ENCODE measurements at places on chromosomes 2 and 18.

GRCh38 chr2:85024372-85025047, 53.5 kb downstream of the KCMF1 start:
- DNase-seq = no peak

- DNase-seq = no peak
Measured at GRCh38 chr2:238027591-238028415, 33.0 kb upstream of the SCLY start.

DNA sequence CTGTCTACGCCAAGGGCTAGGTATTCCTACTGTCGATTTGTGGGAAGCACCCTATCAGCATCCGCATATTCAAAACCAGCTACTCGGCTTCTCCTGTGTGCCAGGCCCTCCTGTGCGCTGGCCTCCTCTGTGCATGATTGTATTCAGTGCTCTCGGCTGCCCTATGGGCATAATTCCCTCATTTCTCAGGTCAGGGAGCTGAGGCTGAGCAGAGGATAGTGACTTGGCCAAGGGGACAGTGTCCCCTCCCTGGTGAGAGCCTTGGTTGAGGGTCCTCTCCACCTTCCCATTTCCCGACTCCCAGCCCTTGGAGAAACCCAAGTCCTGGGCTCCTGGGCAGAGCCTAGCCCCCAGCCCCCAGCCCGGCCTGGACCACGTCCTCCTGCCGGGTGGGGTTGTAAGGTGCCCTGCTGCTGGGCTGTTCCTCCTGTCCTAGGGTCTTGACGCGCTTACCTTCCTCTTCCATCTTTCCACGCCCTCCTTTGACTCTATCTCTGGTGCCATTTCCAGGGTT, 6.3 kb upstream of the HS6ST1 start:
- no peak for DNase-seq

- no peak for DNase-seq
Measured at GRCh38 chr2:70417011-70417410, 115.1 kb upstream of the FAM136A start.

GRCh38 chr2:165357758-165358157, 111.7 kb upstream of the CSRNP3 start:
- no peak for DNase-seq

GRCh38 chr2:51013079-51013932, 18.6 kb downstream of the NRXN1 start:
- DNase-seq = no peak

GRCh38 chr2:95061119-95061512, 35.6 kb downstream of the MAL start:
- no peak for DNase-seq

DNA sequence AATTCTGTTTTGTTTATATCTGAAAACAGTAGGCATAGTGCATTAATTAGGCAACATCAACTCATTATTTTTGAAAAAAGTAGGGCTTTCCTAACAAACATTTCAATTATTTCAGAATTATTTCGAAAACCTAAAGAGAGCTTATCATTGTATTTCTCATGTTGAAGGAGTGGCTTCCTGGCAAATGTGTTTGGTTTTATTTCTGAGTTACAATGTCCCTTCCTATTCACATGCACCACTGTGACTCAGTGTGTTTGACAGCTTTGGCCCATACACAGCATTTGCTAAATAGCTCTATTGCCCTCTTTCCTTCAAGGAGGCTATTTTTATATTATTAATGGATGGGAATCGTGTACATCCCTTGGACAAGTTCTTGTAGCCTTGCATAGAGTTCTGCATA, 205.9 kb downstream of the PTGR3 start:
- no peak for DNase-seq

DNA sequence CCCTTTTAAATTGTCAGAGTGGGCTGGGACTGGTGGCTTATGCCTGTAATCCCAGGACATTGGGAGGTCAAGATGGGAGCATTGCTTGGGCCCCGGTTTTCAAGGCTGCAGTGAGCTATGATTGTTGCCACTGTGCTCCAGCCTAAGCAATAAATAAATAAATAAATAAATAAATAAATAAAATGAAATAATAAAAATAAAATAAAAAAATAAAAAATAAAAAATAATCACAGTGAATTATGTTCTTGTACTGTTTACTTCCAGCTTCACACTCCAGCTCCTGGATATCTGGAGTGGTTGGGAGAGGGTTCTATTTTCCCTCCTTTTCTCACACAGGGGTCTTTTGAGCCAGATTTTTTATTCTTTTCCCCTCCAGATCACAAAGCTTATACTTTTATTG, 26.2 kb upstream of the PNPT1 start:
- DNase-seq = no peak

DNA sequence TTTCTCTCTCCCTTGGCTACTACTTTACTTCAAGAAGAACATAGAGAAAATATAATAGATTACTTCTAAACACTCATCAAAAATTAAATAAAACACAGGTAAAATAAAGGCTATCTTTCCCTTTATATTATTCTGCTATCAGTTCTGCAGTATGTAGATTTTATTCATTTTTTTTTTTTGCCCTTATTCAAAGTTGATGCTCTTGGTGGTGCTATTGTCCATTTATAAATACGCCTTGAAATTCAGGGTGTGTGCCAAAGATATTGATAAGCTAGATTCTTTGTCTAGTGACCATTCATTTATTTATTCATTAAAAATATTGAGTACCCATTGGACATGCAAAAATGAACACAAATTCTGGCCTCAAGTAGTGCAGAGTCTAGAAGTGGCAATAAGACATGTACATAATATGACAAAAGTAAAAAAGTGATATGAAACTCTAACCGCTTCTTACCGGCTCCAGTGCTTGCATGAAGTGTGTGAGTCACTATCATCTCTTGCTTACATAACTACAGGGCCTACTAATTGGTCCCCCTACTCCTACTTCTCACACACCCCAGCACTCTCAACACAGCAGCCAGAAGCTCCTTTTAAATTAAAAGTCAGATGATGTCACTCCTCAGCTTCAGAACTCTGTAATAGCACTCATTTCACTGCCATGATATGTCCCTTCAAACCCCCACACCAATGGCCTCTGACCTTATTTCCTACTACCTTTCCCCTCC, 208.3 kb upstream of the FANCL start:
- no peak for DNase-seq

DNA sequence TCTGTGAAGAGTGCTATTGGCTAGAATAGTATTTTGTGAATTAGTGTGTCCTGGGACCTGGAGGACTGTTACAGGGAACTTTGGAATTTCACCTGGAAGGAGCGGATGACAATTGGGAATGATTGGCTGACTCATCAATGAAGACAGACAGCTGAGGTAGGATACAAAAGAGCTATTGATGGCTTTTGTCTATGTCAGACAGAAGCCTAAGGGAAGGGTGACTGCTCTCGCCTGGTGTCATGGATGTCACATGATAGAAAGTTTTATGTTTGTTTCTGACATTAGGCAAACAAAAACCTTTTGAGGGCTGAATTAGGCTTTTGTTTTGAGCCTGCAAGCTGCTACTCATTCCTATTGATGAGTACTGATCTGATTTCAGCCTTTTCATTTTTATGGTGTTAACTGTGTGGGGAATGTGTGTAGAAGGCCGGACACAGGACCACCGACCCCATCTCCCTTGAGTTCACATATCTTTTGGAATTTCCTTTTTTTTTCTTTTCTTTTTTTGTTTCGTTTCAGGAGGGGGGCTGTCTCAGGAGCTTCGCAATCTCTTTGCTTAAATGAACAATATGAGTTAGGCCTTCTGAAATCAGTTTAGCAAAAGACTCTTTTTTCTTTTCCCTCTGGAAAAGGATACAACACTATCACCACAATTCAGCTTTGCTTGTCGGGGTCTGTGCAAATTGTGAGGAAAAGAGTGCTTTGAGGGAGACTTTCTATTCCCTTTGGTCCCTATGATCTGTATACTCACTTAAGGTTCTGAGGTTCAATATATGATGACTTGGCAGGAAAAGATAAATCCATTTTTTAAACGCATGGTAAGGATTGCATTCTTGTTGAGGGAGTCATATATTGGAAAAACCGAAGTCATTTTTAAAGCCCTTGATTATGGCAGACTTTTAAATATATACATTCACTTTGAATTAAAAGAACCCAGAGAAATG, 207.9 kb upstream of the FIGN start:
- no peak for DNase-seq

DNA sequence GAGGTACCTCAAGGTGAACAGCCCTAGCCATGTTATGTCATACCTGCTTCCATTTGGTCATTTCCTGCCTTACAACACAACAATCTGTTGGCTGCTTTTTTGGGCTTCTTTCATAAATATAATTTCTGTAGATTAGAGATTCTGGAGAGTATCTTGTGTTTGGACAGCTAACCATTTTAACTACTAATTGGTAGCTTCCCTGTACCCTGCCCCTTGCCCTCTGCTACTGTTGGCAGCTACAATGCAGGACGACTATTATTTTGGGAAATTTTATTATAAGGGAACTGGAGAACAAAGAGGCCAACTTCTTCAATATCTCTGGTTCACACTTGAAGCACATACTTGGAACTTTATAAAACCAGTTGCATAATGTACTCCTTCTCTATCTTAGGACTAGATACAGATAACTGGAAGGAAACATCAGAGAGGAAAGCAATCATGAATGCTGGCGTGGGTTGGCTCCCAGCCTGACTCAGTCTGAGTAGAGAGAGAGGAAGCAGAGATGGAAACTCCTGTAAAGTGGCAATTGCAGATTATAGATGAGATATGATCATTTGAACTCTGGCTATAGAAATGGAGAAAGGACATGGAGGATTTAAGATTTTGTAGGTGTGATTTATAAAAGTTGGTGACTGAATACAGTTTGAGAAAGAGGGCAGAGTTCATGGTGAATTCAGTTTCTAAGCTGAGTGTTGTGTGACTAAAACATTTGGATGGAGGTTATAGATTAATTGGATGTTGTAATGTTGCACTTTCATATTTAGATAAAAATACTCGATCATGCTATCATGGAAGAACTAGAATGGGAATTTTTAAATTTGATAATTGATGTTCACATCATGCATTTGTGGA, 74.5 kb downstream of the MDH1 start:
- no peak for DNase-seq

DNA sequence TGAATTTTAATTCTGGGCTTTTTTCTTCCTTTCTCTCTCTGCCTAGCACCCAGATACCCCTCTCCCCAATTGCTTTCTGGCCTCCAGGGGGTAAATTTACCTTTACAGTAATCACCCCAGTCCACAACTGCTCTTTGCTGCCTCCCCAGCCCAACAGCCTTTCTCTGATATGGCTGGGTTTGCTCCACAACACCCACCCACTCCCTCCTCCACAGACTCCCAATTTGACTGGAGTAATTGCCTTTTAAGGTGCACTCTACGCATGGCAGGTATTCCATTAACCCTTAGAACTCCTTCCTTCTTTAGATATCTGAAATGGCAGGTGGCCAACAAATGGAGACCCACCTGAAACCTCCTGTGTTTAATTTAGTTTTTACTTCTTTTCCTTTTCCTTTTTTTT, 3.6 kb downstream of the CELF4 start:
- no peak for DNase-seq

- no peak for DNase-seq
Measured at GRCh38 chr18:11071300-11071699, 78.1 kb downstream of the PIEZO2 start.

DNA sequence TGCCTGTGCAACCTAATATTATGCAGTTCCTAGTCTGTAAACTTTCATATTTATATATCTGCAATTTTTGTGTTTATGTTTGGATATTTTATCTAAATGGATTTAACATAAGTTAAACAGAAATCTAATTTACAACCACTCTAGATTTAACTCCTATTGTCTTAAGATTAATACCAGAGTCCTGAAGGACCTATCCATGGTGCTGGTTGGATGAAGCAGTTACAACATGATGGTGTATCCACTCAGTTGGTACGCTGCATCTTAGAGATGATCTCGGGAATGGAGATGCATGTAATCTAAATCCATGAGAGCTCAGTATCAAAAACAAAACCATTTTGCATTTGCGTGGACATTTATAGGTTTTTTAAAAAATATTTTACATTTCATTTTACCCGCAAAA, 745.9 kb upstream of the SLC8A1 start:
- no peak for DNase-seq
